Ascending aorta (tissue), 2 donors: ENCODE measurements at places on chromosomes 16 and 17.

GRCh38 chr17:43576563-43577229 is 30.6 kb upstream of the ETV4 start:
- H3K27me3 ChIP-seq = no peaks in the 10 kb centered on the region
- no peak overlapping the region for H3K27ac ChIP-seq
- H3K36me3 ChIP-seq = no peaks in the 10 kb centered on the region
- H3K4me1 ChIP-seq = no peaks in the 10 kb centered on the region
- peak; percentile 75 for DNase-seq
- no peak overlapping the region for H3K4me3 ChIP-seq

DNA sequence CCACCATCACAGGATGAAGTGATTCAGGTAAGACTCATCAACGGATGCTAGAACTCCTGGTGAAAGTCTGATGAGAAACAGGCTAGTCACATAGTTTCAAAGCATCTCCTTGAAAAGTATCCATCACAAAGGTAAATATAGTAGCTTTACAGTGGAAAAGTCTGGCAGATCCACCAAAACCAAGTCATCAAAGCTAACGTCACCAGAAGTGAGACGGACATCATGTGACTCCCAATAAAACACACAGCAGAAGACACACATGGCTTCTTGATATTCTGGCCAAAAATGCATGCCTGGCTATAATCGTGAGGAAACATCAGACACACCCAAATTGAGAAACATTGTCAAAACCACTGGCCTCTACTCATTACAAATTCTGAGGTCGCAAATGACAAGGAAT is 17.9 kb upstream of the TRPV3 start:
- no peak overlapping the region for H3K27ac ChIP-seq
- no peaks in the 10 kb centered on the region for H3K4me1 ChIP-seq
- H3K36me3 ChIP-seq = peaks cover 15% of the 10 kb centered on the region
- no peak overlapping the region for H3K4me3 ChIP-seq
- no peaks in the 10 kb centered on the region for H3K27me3 ChIP-seq
- DNase-seq = no peak

DNA sequence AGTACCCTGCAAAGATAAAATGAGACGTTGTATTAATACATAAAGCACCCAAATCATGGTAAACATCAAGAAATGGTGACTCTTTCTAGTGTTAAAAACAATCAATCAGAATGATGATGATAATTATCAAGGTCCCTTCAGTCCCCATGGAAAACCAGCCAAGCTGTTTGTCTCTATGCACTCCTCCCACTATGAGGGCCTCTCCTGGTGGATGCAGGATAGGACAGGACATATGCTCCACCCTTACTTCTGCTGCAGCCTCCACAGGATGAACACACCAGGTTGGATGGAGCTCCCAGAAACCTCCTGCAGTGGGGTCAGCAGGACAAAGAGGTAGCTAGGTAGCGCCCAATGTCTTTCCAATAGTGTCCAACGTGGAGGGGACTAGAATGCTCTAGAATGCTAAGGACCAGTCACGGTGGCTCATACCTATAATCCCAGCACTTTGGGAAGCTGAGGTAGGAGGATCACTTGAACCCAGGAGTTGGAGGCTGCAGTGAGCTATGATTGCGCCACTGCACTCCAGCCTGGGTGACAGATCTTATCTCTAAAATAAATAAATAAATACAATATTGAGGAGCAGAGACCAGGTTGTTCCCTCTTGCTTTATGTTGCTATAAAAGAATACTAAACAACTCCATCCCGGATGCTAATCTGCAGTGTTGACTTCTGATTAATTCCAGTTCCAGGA is 9.9 kb upstream of the KDM8 start:
- no peak overlapping the region for H3K27ac ChIP-seq
- no peaks in the 10 kb centered on the region for H3K4me1 ChIP-seq
- no peak for DNase-seq

GRCh38 chr17:34252095-34252443 is 3.0 kb upstream of the CCL2 start:
- H3K36me3 ChIP-seq = no peaks in the 10 kb centered on the region
- no peaks in the 10 kb centered on the region for H3K27me3 ChIP-seq
- H3K4me1 ChIP-seq = peaks cover 55% of the 10 kb centered on the region
- DNase-seq = no peak

- H3K27me3 ChIP-seq = no peaks in the 10 kb centered on the region
- no peak overlapping the region for H3K27ac ChIP-seq
- no peaks in the 10 kb centered on the region for H3K36me3 ChIP-seq
- no peak for DNase-seq
Observed at GRCh38 chr17:80599546-80600305, 55.1 kb downstream of the RPTOR start.

- DNase-seq = no peak
- H3K4me1 ChIP-seq = peaks cover 4% of the 10 kb centered on the region
- no peak overlapping the region for H3K27ac ChIP-seq
- no peaks in the 10 kb centered on the region for H3K27me3 ChIP-seq
Observed at GRCh38 chr17:5304636-5305035, 22.6 kb downstream of the RABEP1 start.

DNA sequence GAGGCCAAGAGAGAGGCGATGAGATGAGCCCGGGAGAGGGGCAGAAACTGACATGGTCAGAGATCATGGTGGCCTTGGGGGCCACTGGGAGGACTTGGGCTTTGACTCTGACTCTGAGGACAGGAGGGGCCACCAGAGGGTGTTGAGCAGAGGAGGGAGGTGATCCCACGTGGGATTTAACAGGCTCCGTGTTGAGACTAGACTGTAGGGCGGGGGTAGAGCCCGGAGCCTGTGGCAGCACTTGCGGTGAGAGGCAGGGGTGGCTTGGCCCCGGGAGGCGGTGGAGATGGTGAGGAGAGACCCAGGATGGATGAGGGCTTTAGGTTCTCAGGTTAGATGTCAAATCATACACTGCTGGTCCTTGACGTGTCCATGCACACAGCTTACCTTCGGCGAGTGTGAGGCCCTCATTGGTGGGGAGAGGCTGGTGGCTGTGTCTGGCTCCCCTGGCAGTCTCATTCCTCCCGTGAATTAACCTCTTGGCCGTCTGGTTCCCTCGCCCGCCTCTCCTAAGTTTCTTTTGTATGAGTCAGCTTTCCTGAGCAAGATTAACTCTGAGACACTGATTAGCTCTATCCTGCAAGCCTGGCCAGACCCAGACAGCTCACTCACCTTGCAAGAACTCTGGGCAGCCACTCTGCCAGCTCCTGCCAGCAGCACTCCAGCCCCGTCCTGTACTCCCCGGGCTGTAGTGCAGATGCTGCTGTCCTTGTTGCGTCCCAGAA is 39.7 kb downstream of the VPS35L start:
- H3K4me3 ChIP-seq = no peak overlapping the region
- H3K27ac ChIP-seq = peak overlapping the region; percentile 70
- no peak for DNase-seq
- H3K4me1 ChIP-seq = peaks cover 7% of the 10 kb centered on the region
- no peaks in the 10 kb centered on the region for H3K27me3 ChIP-seq

- H3K27me3 ChIP-seq = no peaks in the 10 kb centered on the region
- no peak overlapping the region for H3K4me3 ChIP-seq
- H3K27ac ChIP-seq = no peak overlapping the region
- DNase-seq = peak; percentile 63
Observed at GRCh38 chr16:49592546-49593423, 219.2 kb downstream of the C16orf78 start.

- no peaks in the 10 kb centered on the region for H3K27me3 ChIP-seq
- H3K36me3 ChIP-seq = no peaks in the 10 kb centered on the region
Observed at GRCh38 chr17:79340333-79341221, 266.0 kb downstream of the ENGASE start.

- DNase-seq = no peak
- peaks cover 14% of the 10 kb centered on the region for H3K4me1 ChIP-seq
- peak overlapping the region; percentile 86 for H3K4me3 ChIP-seq
- peaks cover 26% of the 10 kb centered on the region for H3K36me3 ChIP-seq
- H3K27me3 ChIP-seq = no peaks in the 10 kb centered on the region
Observed at GRCh38 chr17:30290696-30291542, 825 bp downstream of the BLMH start.

DNA sequence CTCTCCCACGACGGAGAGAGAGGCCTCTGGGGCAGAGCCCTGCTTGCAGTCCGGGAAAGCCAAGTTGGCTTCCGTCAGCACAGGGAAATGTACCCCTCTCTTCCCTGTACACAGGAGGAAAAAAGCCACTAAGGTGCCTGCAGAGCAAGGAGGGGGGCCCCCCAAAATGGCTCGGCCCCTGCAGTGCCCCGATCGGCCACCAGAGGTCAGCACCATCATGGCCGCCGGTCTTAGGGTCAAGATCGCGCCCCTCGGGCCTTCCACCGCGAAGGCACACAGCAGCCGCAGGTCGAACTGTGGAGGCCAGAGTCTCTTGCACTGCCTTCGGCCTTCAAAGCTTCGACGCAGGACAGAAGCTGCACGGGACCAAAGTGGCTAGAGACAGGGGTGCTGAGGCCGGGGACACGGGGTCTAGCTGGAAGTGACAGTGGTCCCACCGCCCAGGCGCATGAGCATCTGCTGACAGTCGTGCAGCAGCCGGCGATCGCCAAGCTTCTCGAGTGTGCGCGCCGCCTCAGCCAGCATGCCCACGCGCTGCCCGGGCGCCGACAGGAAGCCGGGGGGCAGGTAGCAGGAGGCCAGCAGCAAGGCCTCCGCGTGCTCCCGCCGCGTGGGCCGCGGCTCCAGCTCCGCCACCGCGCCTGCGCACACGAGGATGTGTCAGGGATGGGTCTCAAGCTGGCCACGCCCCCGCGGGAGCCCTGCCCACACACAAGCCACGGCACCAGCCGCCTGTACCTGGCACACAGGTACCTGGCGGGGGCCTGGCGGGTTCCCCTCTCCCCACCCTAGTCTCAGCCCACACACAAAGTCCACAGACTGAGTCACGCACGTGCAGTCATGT is 24.4 kb downstream of the SREBF1 start:
- H3K4me1 ChIP-seq = peaks cover 2% of the 10 kb centered on the region
- H3K4me3 ChIP-seq = no peak overlapping the region
- H3K27me3 ChIP-seq = no peaks in the 10 kb centered on the region

GRCh38 chr17:76527430-76528111 is 9.9 kb downstream of the CYGB start:
- H3K27ac ChIP-seq = peak overlapping the region; percentile 93
- H3K4me1 ChIP-seq = peaks cover 36% of the 10 kb centered on the region
- no peaks in the 10 kb centered on the region for H3K36me3 ChIP-seq
- H3K27me3 ChIP-seq = no peaks in the 10 kb centered on the region
- DNase-seq = peak; percentile 86
- peak overlapping the region; percentile 39 for H3K4me3 ChIP-seq

DNA sequence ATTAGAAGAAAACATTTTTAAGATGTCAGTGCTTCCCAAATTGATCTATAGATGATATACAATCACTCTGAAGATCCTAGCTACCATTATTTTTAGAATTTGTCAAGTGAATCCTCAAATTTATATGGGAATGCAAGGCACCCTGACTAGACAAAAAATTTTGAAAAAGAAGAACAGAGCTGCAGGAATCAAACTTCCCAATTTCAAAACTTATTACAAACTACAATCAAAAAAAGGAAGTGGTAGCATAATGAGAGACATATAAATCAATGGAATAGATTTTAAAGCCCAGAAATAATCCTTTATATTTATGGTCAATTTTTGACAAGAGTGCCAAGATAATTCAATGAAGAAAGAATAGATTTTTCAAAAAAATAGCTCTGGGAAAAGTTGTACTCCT is 198.3 kb upstream of the KCNJ16 start:
- DNase-seq = no peak
- H3K4me1 ChIP-seq = no peaks in the 10 kb centered on the region
- no peaks in the 10 kb centered on the region for H3K36me3 ChIP-seq
- no peaks in the 10 kb centered on the region for H3K27me3 ChIP-seq

DNA sequence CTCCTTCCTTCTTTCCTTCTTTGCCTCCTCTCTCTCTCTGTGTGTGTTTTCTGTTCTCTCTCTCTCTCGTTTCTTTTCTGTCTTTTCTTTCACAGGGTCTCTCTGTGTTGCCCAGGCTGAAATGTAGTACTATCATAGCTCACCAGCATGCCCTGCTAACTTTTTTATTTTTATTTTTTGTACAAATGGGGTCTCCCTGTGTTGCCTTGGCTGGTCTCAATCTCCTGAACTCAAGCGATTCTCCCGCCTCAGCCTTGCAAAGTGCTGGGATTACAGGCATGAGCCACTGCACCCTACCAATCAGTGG is 1.5 kb downstream of the SLC5A11 start:
- H3K4me1 ChIP-seq = no peaks in the 10 kb centered on the region
- H3K36me3 ChIP-seq = no peaks in the 10 kb centered on the region
- DNase-seq = no peak

DNA sequence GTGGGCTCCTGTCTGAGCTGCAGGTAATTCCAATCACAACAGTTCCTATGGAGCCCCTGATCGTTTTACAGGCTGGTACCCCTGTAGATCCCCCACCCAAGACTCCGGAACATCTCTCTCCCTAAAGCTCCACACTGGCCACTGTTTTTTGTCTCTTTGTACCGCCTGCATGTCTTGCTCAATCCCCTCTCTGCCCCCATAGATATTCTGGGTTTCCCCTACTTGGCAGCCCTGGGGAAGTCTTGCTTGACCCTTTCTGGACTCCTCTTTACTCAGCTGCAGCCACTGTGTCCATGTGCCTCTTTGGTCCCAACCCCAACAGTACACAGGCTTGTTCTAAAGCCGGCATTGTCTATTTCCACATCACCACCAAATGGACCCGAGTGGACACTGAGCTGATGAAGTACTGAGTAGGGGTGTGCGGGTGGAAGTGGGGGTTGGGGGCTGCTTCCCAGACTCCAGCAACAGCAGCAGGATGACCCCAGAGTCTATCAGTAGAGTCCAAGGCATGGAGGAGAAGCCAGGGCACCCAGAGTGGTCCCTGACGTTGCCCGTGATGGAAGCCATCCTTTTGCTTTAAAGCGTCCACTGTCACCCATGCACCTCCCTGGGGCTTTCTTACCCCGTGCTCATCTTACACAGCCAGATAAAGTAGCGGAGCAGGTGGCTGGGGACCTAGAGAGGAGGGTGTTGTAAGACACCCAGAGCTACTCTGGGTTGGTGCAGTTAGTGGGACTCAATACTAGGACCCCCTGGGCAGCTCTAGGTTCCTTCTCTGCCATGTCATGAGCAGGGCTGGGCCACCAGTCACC is 6.4 kb downstream of the CD300LB start:
- peak; percentile 56 for DNase-seq
- H3K4me3 ChIP-seq = no peak overlapping the region
- H3K36me3 ChIP-seq = no peaks in the 10 kb centered on the region
- no peak overlapping the region for H3K27ac ChIP-seq
- no peaks in the 10 kb centered on the region for H3K27me3 ChIP-seq

GRCh38 chr17:75681289-75681688 is 14.2 kb downstream of the SAP30BP start:
- no peak overlapping the region for H3K27ac ChIP-seq
- H3K36me3 ChIP-seq = no peaks in the 10 kb centered on the region
- DNase-seq = no peak
- H3K4me3 ChIP-seq = no peak overlapping the region

GRCh38 chr17:61075988-61076387 is 323.7 kb upstream of the TBX2 start:
- peak overlapping the region; percentile 30 for H3K27ac ChIP-seq
- H3K27me3 ChIP-seq = no peaks in the 10 kb centered on the region
- no peak overlapping the region for H3K4me3 ChIP-seq
- no peaks in the 10 kb centered on the region for H3K36me3 ChIP-seq
- no peaks in the 10 kb centered on the region for H3K4me1 ChIP-seq
